ENCODE measurements at places on chromosomes 11 and 22.

DNA sequence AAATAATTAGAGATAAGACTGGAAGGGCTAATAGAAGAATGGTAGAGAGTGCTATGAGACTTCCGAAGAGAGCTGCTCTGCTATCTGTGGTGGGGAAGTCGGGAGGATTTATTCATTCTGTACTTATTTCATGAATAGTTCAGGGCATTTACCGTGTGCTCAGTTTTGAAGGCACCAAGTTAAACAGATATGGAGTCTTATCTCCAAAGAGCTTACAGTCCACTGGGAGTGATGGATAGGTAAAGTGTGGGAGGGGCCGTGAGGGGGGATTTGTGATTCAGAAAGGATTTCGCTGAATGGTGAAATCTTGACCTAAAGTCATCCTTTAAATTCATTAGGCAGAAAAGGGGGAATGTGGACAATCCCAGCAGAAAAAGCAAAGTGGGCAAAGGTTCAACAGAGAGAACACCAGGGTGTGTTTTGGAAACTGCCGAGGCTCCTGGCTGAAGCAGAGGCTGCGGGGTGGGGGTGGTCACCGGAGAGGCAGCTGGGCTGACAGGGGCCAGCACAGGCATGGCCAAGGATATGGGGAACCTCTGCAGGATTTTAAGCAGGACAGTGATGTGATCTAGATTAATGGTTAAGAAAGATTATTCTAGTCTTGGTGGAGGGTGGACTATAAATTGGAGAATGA lies 91.2 kb downstream of the UBASH3B start:
- no peak for DNase-seq

- no peak for DNase-seq
Measured at GRCh38 chr22:49179175-49179574, 648.5 kb downstream of the BRD1 start.

- DNase-seq = no peak
Measured at GRCh38 chr22:41900652-41901312, 14.1 kb downstream of the SHISA8 start.

GRCh38 chr11:67696998-67697397 lies 22.6 kb upstream of the ALDH3B2 start:
- DNase-seq = no peak

GRCh38 chr11:121566279-121567168 lies 113.8 kb upstream of the SORL1-AS1 start:
- DNase-seq = no peak

DNA sequence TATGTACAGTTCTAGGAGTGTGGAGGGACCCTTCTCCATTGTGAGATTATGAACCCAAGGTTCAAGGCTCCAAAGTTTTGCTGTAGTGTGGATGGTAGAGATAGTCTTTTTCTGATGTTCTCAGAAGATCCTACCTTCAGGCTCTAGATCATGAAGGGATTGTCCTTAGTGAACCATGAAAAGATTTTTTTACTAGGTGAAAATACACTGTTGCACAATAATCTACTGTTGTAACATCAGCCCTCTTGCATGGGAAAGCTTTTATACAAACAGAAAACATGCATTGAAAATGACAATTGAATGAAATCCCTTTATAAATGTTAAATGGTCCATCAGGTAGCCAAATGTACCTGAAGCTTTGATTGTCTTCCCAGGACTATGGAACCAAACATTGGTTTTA lies 177.8 kb downstream of the FAM76B start:
- DNase-seq = no peak

DNA sequence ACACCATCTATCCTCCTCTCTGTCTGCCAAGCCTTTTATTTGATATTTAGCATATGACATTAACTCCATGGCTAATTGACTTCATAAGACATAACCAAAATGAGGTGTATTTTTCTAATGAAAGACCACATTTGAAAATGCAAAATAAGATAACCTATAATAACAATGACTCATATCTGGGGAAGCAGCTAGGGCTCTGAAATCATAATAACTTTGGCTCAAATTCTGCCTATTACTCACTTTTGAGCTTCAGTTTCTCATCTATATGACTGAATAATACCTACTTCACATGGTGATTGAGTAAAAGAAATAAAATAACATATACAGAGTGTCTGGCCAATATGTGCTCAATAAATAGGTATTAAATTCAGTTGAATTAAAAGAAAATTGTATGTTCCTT lies 1419.8 kb upstream of the TENM4 start:
- no peak for DNase-seq

DNA sequence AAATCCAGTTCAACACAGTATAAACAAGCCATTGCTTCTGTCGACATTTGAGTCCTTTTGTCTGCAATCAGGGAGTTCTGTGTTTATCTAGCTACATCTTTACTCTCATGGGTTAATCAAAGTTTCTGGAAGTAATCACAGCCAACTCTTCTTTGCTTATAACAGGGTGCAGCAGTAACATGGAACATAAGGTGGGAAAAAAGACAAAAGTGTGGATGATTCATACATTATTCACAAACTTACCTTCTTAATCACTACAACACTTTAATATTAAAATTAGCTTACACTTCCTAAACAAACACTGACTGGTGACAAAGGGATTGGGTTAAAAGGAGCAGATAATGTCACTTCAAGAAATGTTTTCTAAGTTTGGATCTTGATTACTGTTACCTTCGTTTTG lies 44.7 kb downstream of the SNX19 start:
- no peak for DNase-seq

GRCh38 chr11:19844012-19844411 lies 131.4 kb downstream of the NAV2 start:
- no peak for DNase-seq

- DNase-seq = no peak
Measured at GRCh38 chr22:31474743-31475142, 14.9 kb downstream of the EIF4ENIF1 start.

DNA sequence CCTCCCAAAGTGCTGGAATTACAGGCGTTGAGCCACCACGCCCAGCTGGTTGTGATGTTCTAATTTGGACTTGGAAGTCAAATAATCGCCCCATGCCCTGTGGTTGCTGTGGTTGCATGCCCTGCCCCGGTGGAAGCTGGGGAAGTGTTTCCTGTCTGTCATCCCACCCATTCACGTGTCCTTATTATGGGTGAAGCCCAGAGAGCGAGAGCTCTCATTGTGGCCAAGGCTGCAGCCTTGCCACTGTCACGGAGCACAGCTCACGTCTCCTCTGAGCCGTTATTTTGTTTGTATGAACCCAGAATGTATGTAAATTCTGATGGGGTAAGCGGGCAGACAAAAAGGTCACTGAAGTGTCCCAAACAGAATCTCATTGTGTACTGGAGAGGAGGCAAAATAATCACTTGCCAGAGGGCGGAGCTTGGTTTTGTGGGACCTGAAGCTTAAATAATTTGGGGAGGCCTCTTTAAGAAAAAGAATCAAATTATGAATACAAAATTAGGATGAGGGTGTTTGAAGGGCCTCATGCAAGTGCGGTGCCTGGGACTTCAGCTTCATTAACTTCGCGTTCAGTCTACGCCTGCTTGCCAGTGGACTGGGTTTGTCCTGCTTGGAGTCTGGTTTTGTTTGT lies 25.8 kb upstream of the TREH start:
- no peak for DNase-seq

- no peak for DNase-seq
Measured at GRCh38 chr11:36367806-36368680, 72.0 kb downstream of the PRR5L start.

GRCh38 chr11:8839306-8839956 lies 71.6 kb upstream of the AKIP1 start:
- no peak for DNase-seq

- DNase-seq = peak; percentile 91
Measured at GRCh38 chr11:65425971-65426838, 3.6 kb downstream of the NEAT1 start.

DNA sequence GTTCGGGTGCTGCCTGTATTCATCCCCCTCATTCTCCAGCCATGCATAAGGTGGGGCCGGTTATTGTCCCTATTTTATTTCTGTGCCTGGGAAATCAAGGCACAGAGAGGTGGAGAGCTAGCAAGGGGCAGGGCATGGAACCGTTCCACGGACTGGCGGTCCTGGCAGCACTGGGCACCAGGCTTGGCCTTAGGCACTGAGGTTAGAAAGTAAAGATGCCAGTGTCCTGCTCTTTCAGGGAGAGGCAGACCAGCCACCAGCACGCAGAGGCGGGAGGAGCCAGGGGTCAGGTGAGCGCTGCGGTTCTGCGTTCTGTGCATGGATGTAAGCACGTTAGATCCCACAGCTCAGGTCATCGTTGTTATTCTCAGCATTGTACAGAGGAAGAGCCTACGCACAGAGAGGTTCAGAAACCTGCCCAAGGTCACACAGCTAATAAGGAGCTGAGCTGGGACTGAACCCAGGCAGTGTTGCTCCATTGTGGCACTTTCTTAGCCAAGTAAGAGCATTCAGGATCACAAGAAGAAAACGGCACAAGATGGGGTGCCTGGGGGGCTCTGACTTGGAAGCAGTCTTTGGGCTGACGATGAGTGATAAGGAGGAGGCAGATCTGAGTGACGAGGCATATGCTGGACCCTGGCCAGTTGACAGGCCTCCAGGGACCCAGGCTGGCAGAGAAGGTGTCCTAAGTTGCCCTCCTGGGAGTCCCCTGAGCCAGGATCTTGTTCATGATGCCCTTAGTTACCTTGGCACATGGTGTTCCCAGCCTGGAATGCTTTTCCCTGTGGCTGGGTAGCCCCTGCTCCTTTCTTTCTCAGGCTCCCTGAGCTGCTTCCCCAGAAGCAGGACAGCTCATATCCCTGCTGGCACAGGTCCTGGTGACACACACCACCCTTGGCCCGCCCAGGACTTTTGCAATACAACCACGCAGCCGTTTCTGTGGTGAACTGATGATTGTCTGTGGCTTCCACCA lies 41.1 kb downstream of the OSBPL5 start:
- DNase-seq = peak; percentile 66

- DNase-seq = no peak
Measured at GRCh38 chr11:83063073-83063754, 8.5 kb downstream of the RAB30 start.

GRCh38 chr22:23147617-23148387 lies 2.5 kb downstream of the RAB36 start:
- no peak for DNase-seq

GRCh38 chr11:110113505-110113904 lies 20.3 kb downstream of the ZC3H12C start:
- DNase-seq = no peak

- no peak for DNase-seq
Measured at GRCh38 chr11:7635137-7635536, 38.2 kb downstream of the CYB5R2 start.

- DNase-seq = no peak
Measured at GRCh38 chr11:69662806-69663205, 12.3 kb downstream of the LTO1 start.

DNA sequence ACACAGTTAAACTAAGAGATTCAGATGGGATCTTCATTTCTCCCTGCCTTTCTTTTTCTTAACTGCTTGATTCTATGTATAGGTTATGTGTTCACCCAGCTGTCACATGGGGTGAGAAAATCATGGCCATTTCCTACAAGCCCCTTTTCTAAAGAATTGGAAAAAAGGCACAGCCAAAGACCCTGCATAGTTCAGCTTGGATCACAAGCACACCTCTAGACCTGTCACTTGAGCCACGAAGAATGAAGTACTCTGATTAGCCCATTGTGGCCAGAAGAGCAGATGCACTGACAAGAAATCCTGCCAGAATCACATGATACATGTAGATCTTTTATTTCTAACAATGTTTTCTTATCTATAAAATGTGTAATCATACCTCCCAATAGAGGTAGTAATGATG lies 69.7 kb downstream of the RAB38 start:
- no peak for DNase-seq
